DMS79 (cell line): ENCODE measurements at places on chromosomes 2 and 18.

DNA sequence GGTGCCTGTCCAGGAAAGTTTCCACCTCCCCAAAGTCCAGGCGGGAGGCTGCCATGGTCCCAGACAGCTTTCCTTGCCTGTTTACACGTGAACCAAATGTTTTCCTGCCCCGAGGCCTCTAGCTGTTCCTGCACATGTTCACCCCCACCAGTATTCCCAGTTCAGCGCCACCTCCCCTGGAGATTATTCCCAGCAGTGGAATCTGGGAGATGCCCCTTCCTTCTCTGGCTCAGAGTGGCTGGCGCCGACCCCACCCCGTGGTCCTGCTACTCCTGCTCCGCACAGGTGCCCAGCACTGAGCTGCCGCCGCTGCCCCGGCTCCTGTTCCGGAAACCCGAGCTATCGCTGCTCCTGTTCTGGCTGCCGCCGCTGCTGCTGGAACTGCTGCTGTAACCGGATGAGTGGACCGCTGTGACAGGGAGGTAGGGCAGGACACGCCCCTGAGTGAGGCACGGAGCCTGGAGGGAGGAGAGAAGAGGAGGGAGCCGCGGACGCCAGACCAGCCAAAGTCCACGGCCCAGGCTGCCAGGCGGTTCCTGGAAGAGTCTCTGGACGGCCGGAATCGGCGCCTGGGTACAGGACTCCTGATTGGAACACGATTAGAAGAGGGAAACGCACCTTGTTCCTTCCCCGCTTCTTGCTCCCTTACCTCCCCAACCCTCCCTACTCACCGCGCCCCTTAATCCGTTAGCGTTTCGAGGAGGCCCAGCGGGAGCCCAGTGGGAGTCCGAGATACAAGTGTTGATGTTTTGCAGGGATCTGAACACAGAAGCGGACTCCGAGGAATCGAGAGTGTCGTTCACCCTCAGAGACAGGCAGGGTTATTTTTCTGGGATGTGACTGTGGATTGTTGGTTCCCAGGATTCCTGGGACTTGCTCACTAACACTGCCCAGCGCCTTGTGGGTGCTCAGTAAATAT lies at the start of gene PDE11A:
PDE11A (minus strand) TSS at position 395 of the 919 bp plus-strand sequence; CDS start at position 55, 340 bp downstream.
- DNase-seq = peak; percentile 42

- no peak for DNase-seq
These were observed 22.2 kb downstream of the PDIA6 start for GRCh38 chr2:10790228-10790973.

GRCh38 chr2:26752656-26753055 lies 11.4 kb upstream of the SLC35F6 start:
- DNase-seq = no peak

DNA sequence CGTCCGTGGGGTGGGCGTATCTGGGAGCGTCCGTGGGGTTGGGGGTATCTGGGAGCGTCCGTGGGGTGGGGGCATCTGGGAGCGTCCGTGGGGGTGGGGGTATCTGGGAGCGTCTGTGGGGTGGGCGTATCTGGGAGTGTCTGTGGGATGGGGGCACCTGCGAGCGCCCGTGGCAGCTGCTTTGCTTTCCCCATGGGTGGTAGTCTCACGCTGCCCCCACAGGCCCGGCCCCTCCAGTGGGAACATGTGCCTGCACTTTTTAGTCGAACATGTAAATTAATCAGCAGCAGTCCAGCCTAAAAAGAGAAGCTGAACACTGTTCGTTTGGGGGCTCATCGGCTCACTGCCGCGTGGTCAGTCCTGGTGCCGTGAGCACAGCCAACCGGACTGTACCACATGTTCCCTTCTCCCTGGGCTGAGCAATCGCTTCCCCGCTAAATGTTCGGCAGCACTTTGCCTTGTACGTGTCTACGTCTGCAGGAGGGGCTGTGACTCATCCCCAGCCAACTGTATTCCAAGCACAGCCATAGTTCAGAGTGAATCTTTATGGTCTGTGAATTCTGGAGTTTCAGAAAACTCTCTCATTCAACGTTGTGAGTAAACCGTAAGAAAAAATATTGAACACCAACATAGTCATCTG lies 271.5 kb downstream of the AGAP1 start:
- no peak for DNase-seq

- DNase-seq = no peak
These were observed 117.5 kb upstream of the CCDC68 start for GRCh38 chr18:55076643-55077218.

- DNase-seq = no peak
These were observed 11.7 kb upstream of the FHL2 start for GRCh38 chr2:105410554-105410953.

DNA sequence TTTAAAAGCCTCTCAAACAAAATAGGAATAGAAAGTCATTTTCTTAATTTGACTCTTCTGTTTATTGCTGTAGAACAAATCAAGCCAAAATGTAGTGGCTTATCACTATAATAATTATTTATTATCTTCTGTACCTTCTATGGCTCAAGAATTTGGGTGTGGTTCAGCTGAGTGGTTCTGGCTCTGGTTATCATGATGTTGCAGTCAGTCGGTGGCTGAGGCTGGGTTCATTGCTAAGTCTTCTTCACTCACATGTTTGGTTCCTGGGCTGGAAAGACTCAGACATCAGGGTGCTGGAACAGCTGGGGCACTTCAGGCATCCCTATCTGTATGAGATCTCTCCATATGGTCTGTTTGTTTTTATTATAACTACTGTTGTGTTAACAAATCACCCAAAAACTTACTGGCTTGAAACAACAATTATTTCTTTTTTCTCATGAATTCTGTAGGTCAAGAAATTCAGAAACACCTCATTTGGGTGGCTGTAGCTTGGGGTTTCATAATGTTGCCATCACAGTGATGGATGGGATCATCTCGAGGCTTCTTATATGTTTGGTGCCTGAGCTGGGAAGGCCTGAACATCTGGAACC lies 242.6 kb upstream of the FBXO11 start:
- DNase-seq = no peak
